ENCODE measurements at places on chromosomes 2 and 18.

GRCh38 chr2:83579507-83579906, 879.6 kb downstream of the SUCLG1 start:
- no peak for DNase-seq

DNA sequence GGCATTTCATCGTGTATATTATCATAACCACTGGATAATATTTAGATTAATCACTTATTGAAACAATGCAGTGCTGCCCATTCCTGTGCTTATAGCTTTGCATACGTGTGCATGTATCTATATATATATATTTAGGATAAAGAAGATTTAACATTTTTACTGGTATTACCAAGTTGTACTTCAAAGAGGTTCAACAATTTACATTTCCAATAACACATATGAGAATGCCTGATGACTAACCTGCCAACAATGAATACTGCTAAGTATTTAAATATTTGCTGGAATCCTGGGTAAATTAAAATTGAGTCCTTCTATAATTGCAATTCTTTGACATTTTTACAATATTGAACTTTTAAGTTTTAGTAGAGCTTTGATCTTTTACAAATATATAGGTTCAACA, 111.4 kb downstream of the SLC39A10 start:
- DNase-seq = no peak

DNA sequence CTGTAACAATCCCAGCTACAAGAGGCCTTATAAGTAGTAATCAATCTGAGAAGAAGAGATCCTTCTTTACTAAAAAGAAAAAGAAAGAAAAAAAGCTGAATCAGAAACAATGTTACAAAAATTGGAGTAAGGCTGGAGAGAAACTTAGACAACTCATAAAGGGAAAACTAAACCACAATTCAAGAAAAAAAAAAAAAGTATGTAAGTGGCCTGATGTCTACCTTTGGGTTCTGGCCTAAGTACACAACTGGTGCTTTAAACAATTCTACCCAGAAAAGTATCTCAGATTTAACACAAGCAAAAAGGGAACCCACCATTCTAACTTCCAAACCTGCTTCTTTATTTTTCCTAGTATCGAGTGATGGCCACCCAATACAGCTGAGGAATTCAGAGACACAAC, 45.3 kb downstream of the ZNF521 start:
- no peak for DNase-seq

- no peak for DNase-seq
These were observed 99.8 kb upstream of the YPEL5 start for GRCh38 chr2:30046979-30047378.

GRCh38 chr18:9722691-9723090, 14.6 kb downstream of the RAB31 start:
- DNase-seq = peak; percentile 11

GRCh38 chr2:161625314-161625919, 1.2 kb downstream of the SLC4A10 start:
- no peak for DNase-seq

DNA sequence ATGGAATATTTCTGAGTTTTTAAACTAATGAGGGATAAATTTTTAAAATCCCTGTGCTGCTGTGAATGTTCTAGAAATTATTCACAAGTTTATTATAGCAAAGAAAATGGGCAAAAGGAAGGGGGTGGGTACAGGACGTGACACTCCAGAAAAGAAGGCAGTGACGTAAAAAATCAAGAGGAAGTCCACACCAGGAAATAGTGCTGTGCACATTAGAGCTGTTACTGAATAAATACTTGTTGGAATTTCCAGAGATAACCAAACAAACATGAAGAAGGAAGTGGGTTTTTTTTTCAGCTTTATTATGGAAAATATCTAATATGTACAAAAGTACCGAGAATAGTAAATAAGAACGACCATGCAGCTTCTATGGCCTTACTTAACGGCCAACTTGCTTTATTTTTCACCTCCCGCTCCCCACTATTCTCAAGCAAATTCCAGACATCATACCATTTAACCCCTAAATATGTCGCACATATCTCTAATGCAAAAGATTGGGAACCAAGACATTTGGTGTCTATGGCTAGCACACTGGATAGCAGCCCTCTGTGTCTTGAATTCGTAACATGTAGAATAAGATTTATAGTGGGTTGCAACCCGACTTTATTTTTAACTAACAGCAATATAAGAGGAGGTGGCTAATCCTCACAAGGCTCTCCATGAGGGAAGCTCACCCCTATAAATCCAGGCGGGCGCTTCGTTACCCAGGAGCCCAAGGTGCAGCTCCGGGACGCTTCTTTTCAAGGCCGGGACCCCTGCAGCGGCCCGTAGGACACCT, 580 bp upstream of the NDUFV2 start:
- no peak for DNase-seq

- DNase-seq = peak; percentile 73
These were observed 73.9 kb downstream of the LRRFIP1 start for GRCh38 chr2:237701033-237701858.

- no peak for DNase-seq
These were observed 70.6 kb upstream of the ID2 start for GRCh38 chr2:8611246-8611645.

DNA sequence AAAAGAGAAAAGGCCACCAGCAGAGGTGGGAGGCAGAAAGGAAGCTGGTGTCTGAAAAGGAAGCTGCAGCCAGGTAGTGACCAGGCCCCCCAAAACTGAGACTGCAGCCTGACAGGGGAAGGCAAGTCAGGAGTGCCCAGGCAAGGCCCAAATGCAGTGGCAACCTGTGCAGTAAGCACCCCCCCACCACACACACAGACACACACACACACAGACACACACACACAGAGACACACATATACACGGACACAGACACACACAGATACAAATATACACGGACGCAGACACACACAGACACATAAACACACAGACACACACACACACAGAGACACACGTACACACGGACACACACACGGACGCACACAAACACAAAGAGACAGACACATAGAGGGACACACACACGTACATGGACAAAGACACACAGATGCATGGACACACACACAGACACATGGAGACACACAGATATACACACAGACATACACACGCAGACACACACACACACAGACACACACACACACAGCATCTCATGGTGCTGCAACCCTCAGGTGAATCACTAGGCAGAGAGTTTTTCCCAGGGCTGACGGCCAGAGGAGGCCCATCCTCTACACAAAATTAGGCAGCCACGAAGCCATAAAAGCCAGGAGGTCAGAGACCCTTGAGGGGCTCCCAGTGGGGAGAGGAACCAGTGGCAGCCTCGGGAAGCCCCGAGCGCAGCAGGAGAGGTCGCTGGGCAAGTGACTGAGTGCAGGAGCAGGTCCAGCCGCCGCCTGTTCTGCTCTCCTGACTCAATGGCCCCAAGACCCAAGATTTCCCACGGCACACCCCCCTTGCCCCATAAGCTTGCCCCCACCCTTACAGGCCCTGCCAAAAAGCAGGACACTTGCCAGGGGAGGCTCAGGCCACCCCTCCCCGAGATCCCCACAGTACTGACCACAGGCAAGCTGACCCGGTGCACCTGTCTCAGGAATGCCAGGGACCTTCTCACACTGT, 6.3 kb downstream of the SDC1 start:
- no peak for DNase-seq

- no peak for DNase-seq
These were observed 1.5 kb upstream of the TTC39C start for GRCh38 chr18:24013051-24013450.

DNA sequence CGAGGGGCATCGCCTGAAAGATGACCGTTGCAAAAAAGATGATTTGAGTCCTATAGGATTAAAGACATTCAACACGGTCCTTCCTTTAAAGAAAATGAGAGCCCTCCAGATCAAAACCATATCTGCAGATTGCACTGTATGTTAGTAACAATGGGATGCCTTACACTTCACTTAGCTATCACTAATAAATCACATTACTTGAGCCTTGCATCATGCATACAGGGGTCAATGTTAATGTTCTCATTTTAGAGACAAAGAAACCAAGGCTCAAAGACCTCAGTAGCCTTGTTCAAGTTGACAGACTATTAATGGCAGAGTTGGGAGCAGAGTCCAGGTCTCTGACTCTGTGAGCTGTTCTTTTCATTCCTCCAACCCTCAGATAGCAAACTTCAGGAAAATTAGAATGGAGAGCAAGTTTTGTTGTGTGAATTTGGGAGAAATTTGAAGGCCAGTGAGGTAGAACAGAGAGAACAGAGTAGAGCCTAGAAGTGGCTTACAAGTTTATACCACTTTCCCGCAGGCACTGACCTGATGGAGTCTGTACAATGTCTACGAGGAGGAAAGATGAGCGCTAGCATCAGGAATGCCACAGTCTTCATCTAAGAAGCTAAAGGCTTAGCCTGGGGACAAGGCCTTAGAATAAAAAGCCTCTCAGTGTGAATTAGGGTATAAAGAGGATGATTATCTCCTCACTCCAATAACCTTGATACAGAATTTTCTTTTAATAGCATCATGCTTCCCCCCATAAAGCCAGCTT, 48.3 kb downstream of the TRIB2 start:
- DNase-seq = no peak

DNA sequence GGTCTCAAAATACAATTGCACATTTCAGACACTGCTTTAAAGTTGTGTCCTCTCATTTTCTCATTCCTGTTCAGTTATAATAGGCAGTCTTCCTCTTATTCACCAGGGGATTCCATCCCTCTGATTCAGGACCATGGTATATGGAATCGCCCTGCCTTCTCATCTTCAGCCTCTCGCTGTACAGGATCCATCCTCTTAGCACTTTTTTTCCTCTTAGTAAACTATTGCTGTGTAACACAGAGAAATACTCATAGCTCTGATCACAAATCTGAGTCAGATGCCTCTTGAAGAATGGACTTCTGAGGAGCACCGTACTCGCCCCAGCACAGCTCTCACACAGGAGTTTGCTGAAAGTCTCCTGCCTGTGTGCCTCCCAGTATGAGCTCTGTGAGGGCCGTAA, 11.3 kb downstream of the RMP24 start:
- no peak for DNase-seq

DNA sequence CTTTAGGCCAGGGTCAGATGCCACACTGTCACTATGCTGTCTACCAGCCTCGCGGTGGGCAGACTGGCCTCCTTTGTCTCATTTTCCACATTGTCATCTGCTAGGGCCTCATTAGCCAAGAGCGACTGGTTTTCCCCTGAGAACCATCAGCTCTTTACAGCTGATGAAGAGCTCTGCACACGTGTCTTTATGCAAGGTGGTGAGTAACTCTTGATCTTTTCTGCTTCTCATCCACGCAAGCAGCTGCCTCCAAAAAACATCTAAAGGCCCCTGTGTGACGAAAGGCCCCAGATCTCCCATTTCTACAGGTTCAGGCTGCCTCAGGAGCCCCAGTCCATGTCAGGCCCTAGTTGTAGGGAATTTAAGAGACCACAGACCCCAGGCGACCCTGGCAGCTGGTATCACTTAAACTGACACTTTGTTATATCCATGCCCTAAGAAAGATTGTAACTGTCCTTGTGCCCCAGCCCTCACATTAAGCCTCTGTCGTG, 52.9 kb downstream of the DPYSL5 start:
- DNase-seq = no peak

DNA sequence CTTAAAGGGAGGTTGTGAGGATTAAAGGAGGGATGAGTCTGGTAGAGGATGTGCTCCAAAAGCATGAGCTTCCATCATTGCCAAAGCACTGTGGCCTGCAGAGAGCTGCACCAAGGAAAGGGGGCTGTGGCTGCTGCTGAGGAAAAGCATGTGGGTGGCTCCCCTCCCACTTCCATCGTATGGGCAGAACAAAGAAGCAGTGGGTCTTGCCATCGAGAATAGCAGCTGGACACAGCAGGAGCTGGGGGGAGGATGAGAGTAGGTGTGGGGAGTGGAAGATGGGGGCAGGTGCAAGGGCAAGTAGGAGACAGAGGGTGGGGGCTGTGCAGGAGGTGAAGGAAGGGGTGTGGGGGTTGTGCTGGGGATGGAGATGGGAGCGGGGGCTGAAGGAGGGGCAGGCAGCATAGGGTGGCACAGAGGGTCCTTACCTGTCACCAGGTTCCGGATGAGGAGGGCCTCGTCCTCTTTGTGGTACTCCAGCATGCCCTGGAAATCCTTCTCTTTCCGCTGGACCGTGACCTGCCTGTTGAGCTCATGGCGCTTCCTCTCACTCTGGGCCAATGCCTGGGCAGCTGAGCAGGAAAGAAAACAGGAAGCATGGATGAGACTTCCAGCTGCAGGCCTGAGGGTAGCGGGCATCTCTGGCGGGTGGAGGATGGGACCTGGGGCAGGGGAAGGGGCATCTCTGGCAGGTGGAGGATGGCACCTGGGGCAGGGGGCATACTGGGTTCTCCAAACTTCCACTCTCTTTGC, 33.6 kb upstream of the ACAA2 start:
- no peak for DNase-seq

- DNase-seq = no peak
These were observed 223.7 kb downstream of the SLC4A3 start for GRCh38 chr2:219851169-219851568.

DNA sequence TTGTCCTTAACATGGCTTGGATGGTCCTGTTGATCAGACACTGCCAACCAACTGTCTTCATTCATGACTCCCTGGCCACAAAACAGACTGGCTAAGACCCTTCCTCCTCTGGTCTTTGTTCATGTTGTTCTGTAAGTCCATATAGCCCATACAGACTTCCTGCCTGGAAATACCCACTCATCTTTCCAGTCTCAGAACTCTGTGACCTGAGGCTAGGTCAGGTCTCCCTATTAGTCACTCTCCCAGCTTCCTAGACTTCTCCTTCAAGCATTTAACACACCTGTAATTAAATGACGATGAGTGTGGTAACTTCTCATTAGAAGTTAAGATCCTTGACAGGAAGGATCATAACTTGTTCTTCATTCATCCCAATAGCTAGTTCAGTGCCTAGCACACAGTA, 56.3 kb downstream of the CCDC93 start:
- DNase-seq = no peak

Data from activated CD8-positive, alpha-beta memory T cell treated with anti-CD3 and anti-CD28 coated beads for 24 hours (primary cell).